ENCODE measurements at places on chromosomes 16 and 17. TPM values are rescaled to one million over a fixed set of nuclear protein-coding genes. Genes with fewer than 3 reads are reported as not detected.

The NLRC3 gene
- 0.76 TPM for total RNA-seq

DNA sequence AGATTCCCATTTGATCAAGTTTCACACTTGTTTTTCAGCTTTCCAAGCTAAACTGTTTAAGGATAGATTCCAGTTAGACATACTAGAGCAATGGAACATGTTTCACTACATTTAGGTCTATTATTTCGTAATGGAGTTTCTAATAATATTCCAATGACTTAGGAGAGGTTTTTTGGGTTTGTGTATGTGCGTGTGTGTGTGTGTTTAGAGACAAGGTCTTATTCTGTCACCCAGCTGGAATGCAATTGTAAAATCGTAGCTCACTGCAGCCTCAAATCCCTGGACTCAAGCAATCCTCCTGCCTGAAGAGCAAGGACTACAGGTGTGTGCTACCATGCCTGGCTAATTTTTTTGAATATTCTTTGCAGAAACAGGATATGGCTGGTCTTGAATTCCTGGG lies 426.3 kb downstream of the ZFHX3 start:
- no peak for DNase-seq

GRCh38 chr17:5434984-5435383 lies 4.0 kb downstream of the C1QBP start:
- DNase-seq: no peak

The MGAT5B gene
- total RNA-seq: 0.25 TPM

All from pancreas (tissue), 10 donors.